ENCODE measurements at places on chromosomes 5 and 9.
A peak's percentile ranks its signal among the peaks of the same experiment; 100 is the strongest.

GRCh38 chr9:80020530-80020929 lies 448.8 kb downstream of the TLE4 start:
- no peak for DNase-seq

DNA sequence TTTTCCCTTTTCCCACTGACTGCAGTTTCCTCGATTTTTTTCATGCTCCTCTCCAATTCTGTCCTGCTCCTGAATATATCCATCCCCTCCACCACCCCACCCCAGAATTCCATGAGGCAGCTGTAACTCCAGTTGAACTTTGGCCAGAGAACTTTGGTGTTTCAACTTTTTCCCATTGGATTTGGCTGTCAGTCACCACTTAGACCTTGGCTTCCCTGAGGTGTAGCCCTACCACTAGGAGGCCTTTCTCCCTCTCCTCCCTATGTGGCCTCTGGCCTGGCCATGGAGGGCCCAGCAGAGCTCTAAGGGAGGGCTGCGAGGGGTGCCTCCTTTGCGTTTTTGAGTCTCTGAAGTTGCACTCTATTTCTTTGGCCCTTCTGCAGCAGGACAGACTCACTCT lies 261.3 kb downstream of the PIK3R1 start:
- peak; percentile 66 for DNase-seq

DNA sequence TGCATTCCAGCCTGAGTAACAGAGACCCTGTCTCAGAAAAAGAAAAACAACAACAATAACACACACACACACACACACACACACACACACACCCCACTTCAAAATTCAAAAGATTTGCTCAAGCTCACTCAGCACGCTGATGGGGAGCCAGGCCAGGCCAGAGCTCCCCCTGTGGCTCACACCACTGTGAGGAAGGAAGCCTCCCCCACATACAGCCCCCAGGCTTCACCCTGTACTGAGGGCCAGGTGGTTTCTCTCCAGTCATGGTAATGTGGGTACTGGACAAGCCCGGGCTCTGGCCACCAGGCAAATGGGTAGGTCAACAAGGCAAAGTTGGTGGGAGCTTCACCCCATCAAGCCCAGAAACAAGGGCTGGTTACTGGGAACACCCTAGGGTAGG lies 19.0 kb downstream of the ATOX1 start:
- peak; percentile 58 for DNase-seq

DNA sequence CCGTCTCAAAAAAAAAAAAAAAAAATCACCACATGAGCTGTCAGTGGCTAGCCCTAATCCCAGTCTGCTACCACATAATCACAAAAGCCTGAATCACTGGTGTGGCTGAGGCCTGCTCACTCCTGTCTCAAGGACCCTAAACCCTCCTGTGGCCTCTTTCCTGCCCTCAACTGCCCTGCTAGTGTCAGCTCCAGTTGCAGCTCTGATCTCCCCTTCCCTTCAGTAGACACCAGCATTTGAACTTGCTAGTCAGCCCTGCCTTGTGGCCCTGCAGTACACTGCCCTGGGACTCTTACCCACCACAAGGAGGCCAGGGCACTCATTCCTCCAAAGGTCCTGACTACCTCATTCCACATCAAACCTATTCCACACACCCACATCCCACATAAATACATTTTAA lies 9.5 kb upstream of the P4HA2 start:
- peak; percentile 50 for DNase-seq

DNA sequence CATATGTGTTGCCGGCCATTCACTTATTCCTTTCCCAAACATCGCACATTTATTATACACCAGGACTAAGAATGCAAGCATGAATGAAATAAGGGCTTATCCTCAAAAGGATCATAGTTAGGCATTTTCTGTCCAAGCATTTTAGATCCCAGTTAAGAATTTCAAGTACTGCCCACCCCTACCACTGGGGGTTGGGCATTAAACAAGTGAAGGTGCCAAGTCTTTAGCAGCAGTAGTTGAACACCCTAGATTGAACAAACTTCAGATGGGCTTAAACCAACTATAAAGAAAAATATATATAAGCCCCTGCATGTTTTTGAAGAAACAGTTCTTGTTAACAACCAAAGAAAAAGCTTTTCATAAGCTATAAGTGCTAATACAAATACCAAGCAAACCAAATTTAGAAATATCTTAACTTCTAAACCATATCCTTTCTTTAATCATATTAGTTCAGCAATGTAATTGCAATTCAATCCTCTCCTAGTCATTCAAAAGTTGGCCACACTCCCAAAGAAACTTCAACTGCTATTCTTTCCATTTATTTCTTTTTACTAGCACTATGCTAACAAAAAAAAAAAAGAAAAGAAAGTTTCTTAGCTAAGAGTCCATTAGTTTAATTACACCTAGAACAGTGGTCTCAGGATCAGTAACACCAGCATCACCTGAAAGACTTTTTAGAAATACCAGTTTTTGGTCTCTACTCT lies 149.8 kb downstream of the MLLT3 start:
- DNase-seq = no peak
